ENCODE measurements at places on chromosomes 7 and 10.

DNA sequence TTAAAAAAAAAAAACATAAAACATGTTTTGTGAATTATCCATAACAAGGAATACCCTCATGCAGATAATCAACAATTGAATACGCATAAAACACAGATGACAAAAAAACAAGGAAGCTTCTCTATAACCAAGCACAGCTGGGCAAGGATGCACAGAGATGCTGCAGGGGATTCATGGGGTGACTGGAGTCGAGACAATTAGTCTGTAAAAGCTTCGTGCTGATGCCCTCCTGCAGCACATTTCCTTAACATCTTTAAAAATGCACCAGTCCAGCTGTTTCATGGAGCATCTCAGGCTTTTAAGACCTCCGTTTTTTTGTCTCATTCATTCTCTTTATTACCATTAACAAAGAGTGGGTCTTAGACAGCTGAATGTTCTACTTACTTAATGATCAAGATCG, 794.0 kb upstream of the C7orf33 start:
- DNase-seq, result no peak

- no peak for DNase-seq
These were observed 15.4 kb upstream of the TMEM243 start for GRCh38 chr7:87234949-87235348.

GRCh38 chr7:116692401-116693308, 20.7 kb downstream of the MET start:
- no peak for DNase-seq

GRCh38 chr7:17580141-17580540, 281.7 kb downstream of the AHR start:
- no peak for DNase-seq

DNA sequence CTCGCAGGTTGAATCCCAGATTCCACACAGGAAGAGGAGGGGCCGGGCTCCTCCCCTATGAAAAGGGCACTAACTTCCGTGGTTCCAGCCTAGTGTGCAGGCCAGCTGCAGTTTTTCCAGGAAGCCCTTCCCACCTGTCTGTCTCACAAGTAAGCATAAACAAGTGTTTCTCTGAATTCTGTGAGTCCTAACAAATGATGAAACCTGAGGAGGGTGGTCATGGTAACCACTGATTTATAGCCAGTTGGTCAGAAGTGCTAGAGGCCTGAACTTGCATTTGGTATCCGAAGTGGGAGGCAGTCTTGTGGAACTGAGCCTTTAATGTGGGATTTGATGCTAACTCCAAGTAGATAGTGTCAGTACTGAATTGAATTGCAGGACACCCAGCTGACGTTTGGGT, 54.7 kb upstream of the STEAP4 start:
- DNase-seq, result no peak

- DNase-seq, result no peak
These were observed 89.9 kb downstream of the PAXIP1 start for GRCh38 chr7:154912871-154913637.

Data from NCI-H2029 treated with DMSO at 0.1 percent for 48 hours (cell line).